ENCODE measurements at places on chromosomes 12 and 14. TPM values are rescaled to one million over a fixed set of nuclear protein-coding genes. Genes with fewer than 3 reads are reported as not detected.

DNA sequence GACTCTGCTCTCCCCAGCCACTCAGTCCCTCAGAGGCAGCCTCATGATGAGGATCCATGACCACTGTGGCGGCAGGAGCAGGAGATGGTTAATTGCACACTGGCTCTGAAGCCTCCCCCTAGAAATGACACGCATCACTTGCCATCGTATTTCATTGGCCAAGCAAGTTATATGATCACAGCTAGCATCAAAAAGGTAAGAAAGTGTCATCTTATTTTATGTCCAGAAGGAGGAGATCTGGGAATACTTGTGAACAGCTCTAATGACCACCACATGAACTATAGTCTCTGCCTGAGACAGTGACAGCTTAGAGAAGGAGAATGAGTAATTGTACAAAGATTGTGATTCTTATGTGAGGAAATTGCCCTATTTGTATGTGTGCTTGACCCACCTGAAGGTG, 363.4 kb downstream of the NUAK1 start:
- no peak for DNase-seq
- no peak overlapping the region for H3K27ac ChIP-seq
- no peak overlapping the region for H3K4me3 ChIP-seq
- H3K4me1 ChIP-seq: no peaks in the 10 kb centered on the region
- no peaks in the 10 kb centered on the region for H3K36me3 ChIP-seq

DNA sequence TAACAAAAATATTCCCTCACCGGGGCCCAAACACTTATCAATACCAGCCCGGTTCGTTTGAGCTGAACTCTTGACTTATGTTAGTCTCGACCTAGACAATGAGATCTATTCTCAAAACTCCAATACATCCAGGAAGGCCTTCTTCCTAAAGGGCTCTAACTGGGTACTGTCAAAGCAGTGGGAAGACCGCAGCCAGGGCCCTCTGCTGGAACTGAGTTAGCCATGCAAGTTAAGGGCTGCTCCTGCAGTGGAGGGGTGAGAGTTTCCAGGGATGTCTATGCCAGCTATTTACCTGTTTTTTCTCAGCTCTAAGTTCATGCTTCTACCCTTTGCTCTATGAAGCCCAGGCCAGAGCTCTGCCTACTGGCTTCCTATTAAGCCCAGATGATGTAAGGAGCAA, 348.8 kb downstream of the GXYLT1 start:
- DNase-seq: no peak
- H3K4me1 ChIP-seq: no peaks in the 10 kb centered on the region
- no peaks in the 10 kb centered on the region for H3K36me3 ChIP-seq
- no peaks in the 10 kb centered on the region for H3K27me3 ChIP-seq
- no peak overlapping the region for H3K4me3 ChIP-seq

- H3K27ac ChIP-seq: peak overlapping the region; percentile 64
- no peaks in the 10 kb centered on the region for H3K36me3 ChIP-seq
- peak overlapping the region; percentile 15 for H3K4me3 ChIP-seq
- H3K27me3 ChIP-seq: no peaks in the 10 kb centered on the region
Observed at GRCh38 chr14:22427771-22428231, 161.2 kb downstream of the DAD1 start.

- H3K27ac ChIP-seq: no peak overlapping the region
- H3K27me3 ChIP-seq: no peaks in the 10 kb centered on the region
- no peaks in the 10 kb centered on the region for H3K36me3 ChIP-seq
- no peaks in the 10 kb centered on the region for H3K4me1 ChIP-seq
- H3K4me3 ChIP-seq: no peak overlapping the region
- DNase-seq: no peak
Observed at GRCh38 chr14:89125216-89125615, 291.8 kb downstream of the FOXN3 start.

GRCh38 chr12:58942345-58942744, 22.0 kb upstream of the LRIG3 start:
- no peaks in the 10 kb centered on the region for H3K4me1 ChIP-seq
- DNase-seq: no peak
- H3K36me3 ChIP-seq: no peaks in the 10 kb centered on the region
- no peaks in the 10 kb centered on the region for H3K27me3 ChIP-seq

The SCN8A gene
- 0.53 TPM for total RNA-seq

- no peak for DNase-seq
- H3K36me3 ChIP-seq: no peaks in the 10 kb centered on the region
- no peak overlapping the region for H3K4me3 ChIP-seq
- H3K27ac ChIP-seq: no peak overlapping the region
Observed at GRCh38 chr12:132390287-132391076, 61.1 kb upstream of the GALNT9 start.

GRCh38 chr14:103071544-103072251, 12.3 kb upstream of the LBHD2 start:
- H3K4me1 ChIP-seq: peaks cover 63% of the 10 kb centered on the region
- no peaks in the 10 kb centered on the region for H3K36me3 ChIP-seq
- H3K27me3 ChIP-seq: no peaks in the 10 kb centered on the region
- peak overlapping the region; percentile 77 for H3K27ac ChIP-seq

The ATXN3 gene
- total RNA-seq: 31.5 TPM

The AP5M1 gene
- total RNA-seq: 24.1 TPM

DNA sequence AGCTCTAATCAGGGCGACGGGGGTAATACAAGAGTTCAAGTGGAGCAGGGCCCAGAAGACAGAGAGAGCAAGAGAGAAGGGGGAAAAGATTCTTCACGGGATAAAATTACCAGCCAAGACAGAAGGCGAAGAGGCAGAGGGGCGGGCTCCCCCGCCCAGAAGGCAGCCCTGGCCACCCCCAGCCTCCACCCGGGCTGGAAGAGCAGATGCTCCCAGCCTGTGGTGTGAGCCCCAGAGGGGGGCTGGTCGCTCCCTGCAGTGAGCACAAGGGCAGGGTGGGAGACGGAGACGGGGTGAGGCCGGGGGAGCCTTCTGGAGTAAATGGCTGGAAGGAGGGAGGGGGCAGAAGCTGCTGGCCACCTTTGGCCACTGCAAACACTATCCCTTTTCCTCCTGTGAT, 1035.6 kb downstream of the VRK1 start:
- H3K27me3 ChIP-seq: no peaks in the 10 kb centered on the region
- no peak for DNase-seq
- no peaks in the 10 kb centered on the region for H3K4me1 ChIP-seq
- H3K27ac ChIP-seq: no peak overlapping the region

- no peak overlapping the region for H3K4me3 ChIP-seq
- H3K36me3 ChIP-seq: peaks cover 34% of the 10 kb centered on the region
- peaks cover 18% of the 10 kb centered on the region for H3K4me1 ChIP-seq
- DNase-seq: no peak
- H3K27ac ChIP-seq: no peak overlapping the region
Observed at GRCh38 chr12:3087758-3088650, 10.8 kb downstream of the TSPAN9 start.

GRCh38 chr14:63045612-63046320, 508 bp upstream of the KCNH5 start:
- DNase-seq: no peak
- H3K4me3 ChIP-seq: peak overlapping the region; percentile 39
- H3K36me3 ChIP-seq: no peaks in the 10 kb centered on the region
- no peak overlapping the region for H3K27ac ChIP-seq
- H3K27me3 ChIP-seq: peaks cover 29% of the 10 kb centered on the region

The ARL1 gene
- total RNA-seq: 54.6 TPM

DNA sequence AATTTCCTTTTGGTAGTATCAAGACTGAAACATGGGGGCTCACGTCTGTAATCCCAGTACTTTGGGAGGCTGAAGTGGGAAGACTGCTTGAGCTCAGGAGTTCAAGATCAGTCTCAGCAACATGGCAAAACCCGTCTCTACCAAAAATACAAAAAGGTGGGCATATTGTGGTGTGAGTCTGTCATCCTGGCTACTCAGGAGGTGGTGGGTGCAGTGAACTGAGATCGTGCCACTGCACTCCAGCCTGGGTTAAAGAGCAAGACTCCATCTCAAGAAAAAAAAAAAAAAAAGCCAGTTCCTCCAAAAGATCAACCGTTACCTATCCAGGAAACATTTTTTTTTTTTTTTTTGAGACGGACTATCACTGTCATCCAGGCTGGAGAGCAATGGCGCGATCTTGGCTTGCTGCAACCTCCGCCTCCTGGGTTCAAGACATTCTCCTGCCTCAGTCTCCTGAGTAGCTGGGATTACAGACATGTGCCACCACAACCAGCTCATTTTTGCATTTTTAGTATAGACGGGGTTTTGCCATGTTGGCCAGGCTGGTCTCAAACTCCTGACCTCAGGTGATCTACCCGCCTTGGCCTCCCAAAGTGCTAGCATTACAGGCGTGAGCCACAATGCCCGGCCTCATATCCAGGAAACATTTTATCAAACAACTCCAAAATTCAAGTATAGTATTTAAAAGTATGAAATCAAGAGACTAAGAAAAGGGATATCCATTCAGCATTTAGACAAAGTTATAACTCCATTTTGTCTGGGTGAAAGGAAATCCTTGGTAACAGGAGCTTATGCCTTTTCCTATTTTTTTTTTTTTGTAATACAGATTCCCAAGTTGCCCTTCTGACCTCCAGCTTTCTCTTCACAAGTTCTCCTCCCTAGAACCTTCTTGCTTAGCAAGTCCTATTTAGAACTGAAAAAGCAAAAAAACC, 3.4 kb downstream of the ACIN1 start:
- H3K4me1 ChIP-seq: peaks cover 15% of the 10 kb centered on the region
- H3K27me3 ChIP-seq: no peaks in the 10 kb centered on the region
- no peak overlapping the region for H3K4me3 ChIP-seq
- no peak for DNase-seq
- H3K36me3 ChIP-seq: peaks cover 16% of the 10 kb centered on the region

DNA sequence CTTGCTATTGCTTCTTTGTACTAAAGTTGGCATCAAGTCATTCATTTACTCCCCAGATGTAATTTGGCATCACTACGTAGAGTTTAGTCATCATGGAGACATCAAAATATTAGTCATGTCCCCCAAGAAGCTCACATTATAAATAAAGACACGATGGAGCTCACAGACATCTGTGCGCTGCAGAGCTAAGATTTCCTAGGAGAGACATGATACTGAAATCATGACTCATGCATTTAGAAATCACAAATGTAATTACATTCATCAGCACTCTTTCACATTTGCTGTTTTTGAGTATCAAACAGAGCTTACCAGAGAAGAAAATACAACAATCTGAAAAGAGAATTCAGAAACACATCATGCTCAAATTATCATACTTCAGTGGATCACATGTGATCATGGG, 169.8 kb downstream of the LRIG3 start:
- H3K27me3 ChIP-seq: no peaks in the 10 kb centered on the region
- H3K4me1 ChIP-seq: peaks cover 28% of the 10 kb centered on the region
- H3K4me3 ChIP-seq: no peak overlapping the region

DNA sequence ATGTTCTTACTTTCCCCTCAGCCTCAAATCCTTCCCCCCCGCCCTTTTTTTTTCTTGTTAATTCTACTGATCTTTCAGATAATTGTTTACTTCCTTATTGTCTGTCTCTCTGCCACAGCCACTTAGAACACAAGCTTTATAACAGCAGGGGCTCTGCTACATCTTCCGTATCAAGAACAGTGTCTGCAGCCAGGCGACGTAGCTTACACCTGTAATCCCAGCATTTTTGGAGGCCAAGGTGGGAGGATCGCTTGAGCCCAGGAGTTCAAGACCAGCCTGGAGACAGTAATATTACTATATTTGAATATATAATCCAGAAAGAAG, 5.4 kb downstream of the SOS2 start:
- no peaks in the 10 kb centered on the region for H3K36me3 ChIP-seq
- DNase-seq: no peak
- no peaks in the 10 kb centered on the region for H3K4me1 ChIP-seq
- H3K27me3 ChIP-seq: no peaks in the 10 kb centered on the region

The GALNT9 gene
- not detected for total RNA-seq

The TXNRD1 gene
- total RNA-seq: 40.6 TPM

The SERPINA1 gene
- 3.4 TPM for total RNA-seq

DNA sequence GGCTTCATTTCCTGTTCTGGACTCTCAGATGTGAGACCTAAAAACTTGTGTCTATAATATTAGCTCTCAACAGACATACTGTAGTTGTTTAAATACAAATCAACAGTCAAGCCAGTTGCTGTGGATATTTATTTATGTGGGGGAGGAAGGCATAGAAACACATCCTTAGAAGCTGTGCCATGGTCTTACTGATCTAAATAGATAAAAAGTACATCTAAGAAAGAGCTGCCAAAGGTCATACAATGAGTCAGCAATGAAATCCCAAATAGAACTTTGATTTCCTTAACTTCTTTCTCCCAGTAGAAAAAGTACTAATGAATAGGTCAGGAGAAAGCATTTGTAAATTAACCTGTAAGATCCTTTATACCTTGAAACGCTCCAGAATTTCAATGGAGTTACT, 185.1 kb downstream of the AKAP6 start:
- H3K4me1 ChIP-seq: peaks cover 6% of the 10 kb centered on the region
- H3K27ac ChIP-seq: no peak overlapping the region
- H3K27me3 ChIP-seq: no peaks in the 10 kb centered on the region

- peak overlapping the region; percentile 14 for H3K4me3 ChIP-seq
- DNase-seq: no peak
- H3K36me3 ChIP-seq: peaks cover 38% of the 10 kb centered on the region
- H3K27ac ChIP-seq: no peak overlapping the region
Observed at GRCh38 chr12:124786061-124786964, 77.4 kb downstream of the SCARB1 start.

DNA sequence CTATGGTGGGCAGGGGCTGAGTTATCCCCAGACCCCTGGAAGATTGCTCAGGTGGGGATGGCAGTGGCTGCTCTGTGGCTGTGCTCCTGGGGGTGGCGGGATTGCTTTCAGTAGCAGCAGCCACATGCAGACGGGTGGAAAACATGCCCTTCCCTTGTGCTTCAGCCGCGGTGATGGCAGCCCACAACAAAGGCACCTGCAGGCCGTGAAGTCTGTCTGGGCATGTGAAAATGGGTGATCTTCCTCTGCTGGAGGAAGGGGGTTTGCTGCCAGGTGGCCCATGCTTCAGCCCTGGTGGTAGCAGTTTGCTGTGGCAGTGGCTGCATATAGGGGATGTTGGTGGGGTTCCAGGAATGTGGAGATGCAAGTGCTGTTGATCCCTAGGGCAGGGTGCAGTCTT, 326.2 kb upstream of the RGS6 start:
- H3K27ac ChIP-seq: no peak overlapping the region
- DNase-seq: no peak
- H3K4me1 ChIP-seq: no peaks in the 10 kb centered on the region

The TAC3 gene
- not detected for total RNA-seq

DNA sequence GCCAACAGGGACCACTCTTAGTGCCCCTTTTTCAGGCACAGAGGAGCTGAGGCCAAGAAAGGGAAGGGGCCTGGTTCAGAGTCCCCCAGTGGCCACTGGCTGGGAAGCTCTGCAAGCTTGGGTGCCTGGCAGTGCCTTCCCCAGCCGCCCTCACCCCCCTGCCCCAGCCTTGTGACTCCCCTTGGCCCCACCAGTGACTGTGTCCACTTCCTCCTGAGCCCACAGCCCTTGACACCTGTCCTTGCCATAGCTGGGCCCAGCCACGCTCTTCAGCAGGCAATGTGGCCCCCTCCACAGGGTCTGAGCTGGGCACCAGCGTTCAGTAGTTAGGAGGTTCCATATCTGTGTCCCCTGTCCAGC, 19.0 kb upstream of the C14orf180 start:
- H3K4me3 ChIP-seq: no peak overlapping the region
- DNase-seq: no peak
- no peak overlapping the region for H3K27ac ChIP-seq

- H3K4me3 ChIP-seq: no peak overlapping the region
- H3K27me3 ChIP-seq: no peaks in the 10 kb centered on the region
- DNase-seq: no peak
- no peak overlapping the region for H3K27ac ChIP-seq
- H3K4me1 ChIP-seq: peaks cover 13% of the 10 kb centered on the region
Observed at GRCh38 chr12:116360579-116361413, 83.3 kb upstream of the MED13L start.

- no peaks in the 10 kb centered on the region for H3K36me3 ChIP-seq
- no peak for DNase-seq
- H3K27ac ChIP-seq: peak overlapping the region; percentile 62
- no peaks in the 10 kb centered on the region for H3K27me3 ChIP-seq
- no peak overlapping the region for H3K4me3 ChIP-seq
- H3K4me1 ChIP-seq: peaks cover 7% of the 10 kb centered on the region
Observed at GRCh38 chr12:12474471-12474928, 88.2 kb downstream of the DUSP16 start.

The DDIT3 gene
- 5.1 TPM for total RNA-seq

The NTN4 gene
- total RNA-seq: 5.4 TPM

The ANO2 gene
- 0.49 TPM for total RNA-seq
